ENCODE measurements at places on chromosomes 2 and 18. TPM values are rescaled to one million over a fixed set of nuclear protein-coding genes. Genes with fewer than 3 reads are reported as not detected.

DNA sequence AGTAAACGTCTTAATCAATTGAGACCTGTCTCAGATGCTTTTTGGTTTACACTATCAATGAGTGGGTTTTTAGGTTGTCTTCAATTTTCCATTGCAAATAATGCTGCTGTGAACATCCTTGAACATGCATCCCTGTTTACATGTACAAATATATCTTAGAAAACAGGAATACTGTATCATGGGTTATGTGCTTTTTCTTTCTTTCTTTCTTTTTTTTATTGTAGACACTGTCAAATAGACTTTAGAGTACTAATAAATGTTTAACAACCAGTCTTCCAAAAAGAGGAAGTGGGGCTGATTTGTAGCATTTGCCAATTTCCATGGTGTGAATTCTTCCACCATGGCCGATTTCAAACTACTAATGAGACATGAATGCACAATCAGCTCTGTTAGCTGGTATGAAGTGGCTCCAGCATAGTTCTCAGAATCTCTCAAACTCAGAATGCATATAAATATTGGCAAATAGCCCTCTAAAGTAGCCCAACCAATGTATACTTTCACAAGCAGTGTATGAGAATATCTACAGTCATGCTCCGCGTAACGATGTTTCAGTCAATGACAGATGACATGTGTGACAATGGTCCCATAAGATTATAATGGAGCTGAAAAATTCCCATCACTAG, 50.3 kb upstream of the B3GNT2 start:
- no peak for DNase-seq

The TMEM247 gene
- not detected for total RNA-seq

- DNase-seq: no peak
These were observed 800.4 kb upstream of the ID2 start for GRCh38 chr2:7881466-7881865.

GRCh38 chr2:217064234-217065011, 204.6 kb upstream of the TNP1 start:
- DNase-seq: no peak

DNA sequence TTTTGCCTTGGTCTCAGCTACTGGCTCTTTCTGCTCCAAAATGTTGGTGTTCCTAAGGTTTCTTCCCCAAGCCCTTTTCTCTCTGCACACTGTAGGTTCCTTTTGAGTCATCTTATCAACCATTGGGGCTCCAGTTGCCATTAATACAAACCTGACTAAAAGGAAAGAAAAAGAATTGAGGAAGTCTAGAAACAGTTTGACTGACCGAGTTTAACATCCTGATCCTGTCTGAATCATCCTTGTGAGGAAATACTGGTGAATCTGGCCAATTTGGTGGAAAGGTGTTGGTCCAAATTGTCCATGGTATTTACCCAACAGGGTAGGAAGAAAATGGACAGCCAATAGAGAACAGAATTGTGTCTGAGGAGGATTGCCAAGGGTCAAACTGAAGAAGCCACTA, 38.3 kb downstream of the CRYGD start:
- no peak for DNase-seq
